Omental fat pad (tissue), 4 donors: ENCODE measurements at places on chromosomes 12 and 14.

DNA sequence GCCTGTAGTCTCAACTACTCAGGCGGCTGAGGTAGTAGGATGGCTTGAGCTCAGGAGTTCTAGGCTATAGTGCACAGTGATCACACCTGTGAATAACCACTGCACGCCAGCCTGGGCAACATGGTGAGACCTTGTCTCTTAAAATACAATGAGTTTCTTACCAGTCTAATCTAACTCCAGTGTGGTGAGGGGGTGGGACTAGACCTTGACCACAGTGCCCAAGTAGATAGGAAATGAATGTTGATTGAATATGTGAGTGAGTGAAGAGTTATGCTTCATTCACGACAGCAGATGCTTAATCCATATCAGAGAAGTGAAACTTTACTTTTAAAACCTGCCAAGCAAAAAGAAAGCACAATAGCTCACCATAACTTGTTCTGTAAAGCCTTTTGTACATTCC is 11.2 kb upstream of the AK7 start:
- no peak for DNase-seq

- no peak for DNase-seq
These were observed 31.9 kb upstream of the OSBPL8 start for GRCh38 chr12:76591476-76591875.

DNA sequence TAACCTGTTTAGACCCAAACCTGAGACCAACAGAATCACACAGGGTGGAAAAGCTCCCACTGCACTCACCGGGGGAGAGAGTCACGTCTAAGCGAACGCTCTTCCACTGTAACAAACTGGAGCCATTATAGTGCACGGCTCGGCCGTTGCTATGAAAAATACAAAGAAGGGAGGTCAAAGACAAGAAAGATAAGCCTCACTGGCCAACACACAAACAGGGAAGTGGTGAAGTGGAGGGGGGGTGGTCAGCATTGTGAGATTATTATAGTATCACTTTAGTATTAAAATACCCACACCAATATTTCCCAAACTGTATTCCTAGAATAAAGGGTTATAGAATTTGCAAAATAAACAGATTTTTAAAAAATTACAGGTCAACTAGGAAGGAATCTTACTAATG is 90.9 kb downstream of the TRAFD1 start:
- DNase-seq = no peak

- DNase-seq = no peak
These were observed 29.7 kb downstream of the RAD9B start for GRCh38 chr12:110531741-110532333.

GRCh38 chr12:49970658-49971057 is 2.1 kb upstream of the AQP6 start:
- no peak for DNase-seq

DNA sequence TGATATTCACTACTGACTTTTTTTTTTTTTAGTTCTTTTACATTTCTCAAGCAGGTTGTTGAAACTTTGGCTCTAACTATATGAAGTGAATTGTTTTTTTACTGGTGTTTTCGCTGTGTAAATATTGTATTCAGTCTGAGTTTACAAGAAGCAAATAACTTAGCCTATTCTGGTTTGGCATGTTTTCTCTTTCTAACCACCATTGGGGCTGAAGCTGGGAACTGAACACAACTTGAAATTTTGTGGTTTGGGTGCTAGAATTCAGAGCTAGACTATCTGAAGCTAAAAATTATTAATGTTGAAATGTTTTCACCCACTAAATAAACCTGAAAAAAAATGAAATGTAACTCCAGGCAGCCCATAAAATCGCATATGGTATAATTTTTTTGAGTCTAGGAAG is 37.2 kb downstream of the RAD51B start:
- DNase-seq = no peak

GRCh38 chr12:115225845-115226244 is 541.9 kb upstream of the TBX3 start:
- no peak for DNase-seq

GRCh38 chr12:50988051-50988450 is 35.7 kb downstream of the HIGD1C start:
- no peak for DNase-seq

DNA sequence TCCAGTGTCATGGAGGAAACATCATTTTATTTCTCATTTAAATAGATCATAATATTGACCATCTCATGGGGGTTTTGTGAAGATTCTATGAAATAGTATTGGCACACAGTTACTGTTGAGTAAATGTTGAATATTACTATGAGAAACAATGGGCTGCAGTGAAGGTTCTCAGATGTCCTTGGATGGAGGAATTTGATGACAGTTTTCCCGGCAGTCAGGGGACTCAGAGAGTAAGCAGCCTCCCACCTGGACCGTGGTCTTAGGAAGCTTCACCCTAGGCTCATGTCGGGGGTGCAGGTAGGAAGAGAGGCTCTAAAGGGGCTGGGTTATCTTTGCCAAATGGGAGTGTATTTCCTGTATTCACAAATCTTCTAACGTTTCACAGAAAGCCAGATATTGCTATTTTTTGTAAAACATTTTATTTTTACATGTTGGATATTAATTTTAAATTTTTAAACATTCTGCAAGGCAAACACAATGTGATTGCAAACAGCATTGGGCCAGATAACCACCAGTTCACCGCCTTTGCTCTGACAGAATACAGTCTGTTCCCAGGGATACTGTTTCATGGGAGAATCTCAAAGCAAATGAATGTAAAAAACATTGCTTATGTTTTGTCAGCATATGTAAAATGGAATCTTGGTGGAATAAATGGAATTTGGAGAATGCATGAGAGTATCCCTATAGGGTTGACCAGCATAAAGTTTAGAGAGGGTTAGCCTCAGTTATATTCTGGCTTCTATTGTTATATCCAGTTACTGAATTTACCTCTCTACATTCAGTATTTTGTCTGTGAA is 380.8 kb upstream of the TMEM132C start:
- DNase-seq = no peak

GRCh38 chr12:62784576-62784975 is 150.4 kb downstream of the PPM1H start:
- no peak for DNase-seq

GRCh38 chr14:105526776-105527380 is 495 bp downstream of the TMEM121 start:
- DNase-seq = no peak

- no peak for DNase-seq
These were observed 3.4 kb downstream of the SSH1 start for GRCh38 chr12:108853981-108854446.

DNA sequence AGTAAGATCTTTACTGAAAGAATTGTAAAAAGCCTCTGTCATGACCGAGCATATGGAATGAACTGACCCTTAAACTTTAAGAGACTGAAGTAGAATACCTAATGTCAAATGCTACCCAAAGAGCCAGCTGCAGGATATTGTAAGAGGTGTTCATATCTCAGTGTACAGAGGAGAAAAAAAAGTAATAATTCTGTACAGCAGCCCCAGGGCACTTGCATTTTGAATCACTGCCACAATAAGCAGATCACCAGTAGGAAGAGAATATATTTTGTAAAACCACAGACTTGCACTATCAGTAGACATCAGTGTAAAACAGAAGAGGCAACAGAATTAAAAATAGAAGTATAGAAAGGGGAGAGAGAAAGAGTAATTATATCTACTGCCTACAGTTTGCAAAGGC is 162.6 kb downstream of the PPFIA2 start:
- no peak for DNase-seq

- DNase-seq = no peak
These were observed 55.8 kb downstream of the CCDC85C start for GRCh38 chr14:99548255-99548654.
